ENCODE measurements at places on chromosomes 6 and 20.

GRCh38 chr6:170222498-170223471 lies 68.1 kb downstream of the DLL1 start:
- no peak for DNase-seq

- no peak for DNase-seq
These were observed 291.7 kb downstream of the SLC35F1 start for GRCh38 chr6:118198746-118199145.

- DNase-seq: peak; percentile 39
These were observed 1.5 kb downstream of the VARS2 start for GRCh38 chr6:30915591-30915946.

DNA sequence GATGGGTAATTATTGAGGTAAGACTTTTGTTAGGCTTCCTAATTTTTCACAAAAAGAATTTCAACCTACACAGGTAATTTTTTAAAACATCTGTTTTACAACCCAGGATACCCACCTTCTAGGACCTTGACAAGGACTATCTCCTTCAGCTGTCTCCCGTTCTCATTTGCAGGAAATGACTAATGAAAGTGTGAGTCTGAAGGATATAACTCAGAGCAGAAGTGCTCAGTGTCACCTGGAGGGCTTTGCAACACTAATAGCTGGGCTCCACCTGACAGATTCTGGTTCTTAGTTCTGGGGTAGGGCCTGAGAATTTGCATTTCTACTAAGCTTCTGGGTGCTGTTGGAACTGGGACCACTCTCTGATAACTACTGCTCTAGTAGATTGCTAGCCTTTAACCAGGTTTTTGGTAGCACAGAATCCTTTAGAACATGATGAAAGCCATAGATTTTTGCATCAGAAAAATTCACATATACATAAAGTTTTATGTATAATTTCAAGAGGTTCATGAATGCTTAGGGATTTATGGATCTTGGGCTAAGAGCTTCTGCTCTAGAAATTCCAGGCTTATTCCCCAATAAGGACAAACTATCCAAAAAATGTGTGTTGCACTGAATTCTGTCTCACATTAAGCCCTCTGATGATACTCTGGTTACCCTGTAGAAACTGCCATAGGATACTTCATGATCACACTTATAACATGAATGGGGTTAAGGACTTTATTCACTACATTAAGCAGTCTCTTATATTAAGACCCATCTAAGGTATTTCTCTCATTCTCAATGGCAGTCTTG lies 30.3 kb downstream of the AK9 start:
- DNase-seq: no peak

GRCh38 chr6:32327103-32327502 lies 44.6 kb downstream of the TSBP1 start:
- DNase-seq: no peak

- no peak for DNase-seq
These were observed 13.5 kb upstream of the PRDM1 start for GRCh38 chr6:106072501-106073090.

DNA sequence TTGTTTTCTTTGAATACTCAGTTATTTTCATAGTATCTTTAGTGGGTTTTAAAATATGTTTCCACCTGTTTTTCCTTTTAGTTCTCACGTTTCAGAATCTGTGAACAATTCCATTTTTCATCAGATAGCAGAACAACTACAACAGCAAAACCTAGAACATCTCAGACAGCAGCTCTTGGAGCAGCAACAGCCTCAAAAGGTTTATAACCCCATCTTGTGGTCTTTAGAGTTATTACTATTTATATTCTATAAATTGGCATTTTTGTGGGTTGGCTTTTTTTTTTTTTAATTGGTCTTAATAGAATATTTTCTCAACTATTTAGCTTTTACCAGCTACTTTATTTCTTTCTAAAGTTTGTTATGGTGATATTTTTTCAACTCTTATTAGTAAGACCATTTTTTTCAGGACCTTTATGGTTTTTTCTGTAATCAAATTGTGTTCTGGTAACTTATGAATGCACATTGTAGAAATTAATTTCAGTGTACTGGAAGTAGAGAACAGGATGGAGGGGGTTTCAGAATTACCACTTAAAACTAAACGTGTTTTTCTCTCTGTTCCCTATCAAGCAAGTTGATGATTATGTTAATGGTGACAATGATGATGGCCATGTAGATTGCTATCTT lies 72.2 kb downstream of the SCAF8 start:
- no peak for DNase-seq

DNA sequence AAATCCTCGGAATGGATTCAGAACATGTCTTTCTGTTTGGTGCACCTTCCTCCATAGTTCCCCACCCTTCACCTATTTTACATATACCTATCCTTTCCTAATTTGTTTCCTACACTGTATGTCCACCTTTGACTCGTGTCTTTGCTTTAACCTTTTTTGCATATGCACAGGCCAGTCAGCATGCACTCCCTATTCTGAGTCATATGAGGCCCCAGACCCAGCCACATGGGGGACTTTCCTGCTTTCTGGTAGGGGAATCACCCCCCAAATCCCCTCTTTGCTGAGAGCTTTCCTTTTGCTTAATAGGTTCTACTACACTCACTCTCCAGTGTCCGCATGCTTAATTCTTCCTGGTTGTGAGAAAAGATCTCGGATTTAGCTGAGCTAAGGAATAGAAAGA lies 393.8 kb upstream of the IMPG1 start:
- DNase-seq: no peak

DNA sequence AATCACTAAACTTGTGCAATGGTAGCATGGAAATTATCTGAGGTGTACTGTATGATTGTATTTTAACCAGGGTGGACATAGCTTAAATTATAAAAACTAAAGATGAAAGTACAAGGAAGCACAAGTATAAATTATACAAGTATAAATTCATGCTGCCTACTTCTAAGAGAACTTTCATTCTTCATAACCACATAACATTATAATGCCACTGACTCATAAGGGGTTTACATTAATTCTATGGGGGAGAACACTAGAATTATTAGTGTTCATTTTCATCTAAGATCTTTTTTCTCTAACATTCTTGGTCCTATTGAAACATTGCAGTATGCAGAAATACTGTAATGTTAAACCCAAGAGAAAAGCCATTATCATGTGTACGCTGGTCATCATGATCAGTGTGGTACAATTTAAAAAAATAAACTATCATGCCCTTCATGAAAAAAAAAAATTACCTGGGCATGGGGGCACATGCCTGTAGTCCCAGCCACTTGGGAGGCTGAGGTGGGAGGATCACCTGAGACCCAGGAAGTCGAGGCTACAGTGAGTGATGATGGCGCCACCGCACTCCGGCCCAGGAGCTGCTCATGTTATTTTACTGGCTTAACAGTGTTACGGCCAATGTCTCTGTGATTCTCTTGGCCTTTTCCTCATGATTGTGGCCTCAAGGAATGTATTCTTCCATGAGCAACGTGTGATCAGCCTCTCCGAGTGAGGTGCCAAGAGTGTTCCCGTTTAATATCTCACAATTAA lies 25.9 kb upstream of the AHCY start:
- no peak for DNase-seq

- no peak for DNase-seq
These were observed 6.0 kb downstream of the SDC4 start for GRCh38 chr20:45341939-45342854.

DNA sequence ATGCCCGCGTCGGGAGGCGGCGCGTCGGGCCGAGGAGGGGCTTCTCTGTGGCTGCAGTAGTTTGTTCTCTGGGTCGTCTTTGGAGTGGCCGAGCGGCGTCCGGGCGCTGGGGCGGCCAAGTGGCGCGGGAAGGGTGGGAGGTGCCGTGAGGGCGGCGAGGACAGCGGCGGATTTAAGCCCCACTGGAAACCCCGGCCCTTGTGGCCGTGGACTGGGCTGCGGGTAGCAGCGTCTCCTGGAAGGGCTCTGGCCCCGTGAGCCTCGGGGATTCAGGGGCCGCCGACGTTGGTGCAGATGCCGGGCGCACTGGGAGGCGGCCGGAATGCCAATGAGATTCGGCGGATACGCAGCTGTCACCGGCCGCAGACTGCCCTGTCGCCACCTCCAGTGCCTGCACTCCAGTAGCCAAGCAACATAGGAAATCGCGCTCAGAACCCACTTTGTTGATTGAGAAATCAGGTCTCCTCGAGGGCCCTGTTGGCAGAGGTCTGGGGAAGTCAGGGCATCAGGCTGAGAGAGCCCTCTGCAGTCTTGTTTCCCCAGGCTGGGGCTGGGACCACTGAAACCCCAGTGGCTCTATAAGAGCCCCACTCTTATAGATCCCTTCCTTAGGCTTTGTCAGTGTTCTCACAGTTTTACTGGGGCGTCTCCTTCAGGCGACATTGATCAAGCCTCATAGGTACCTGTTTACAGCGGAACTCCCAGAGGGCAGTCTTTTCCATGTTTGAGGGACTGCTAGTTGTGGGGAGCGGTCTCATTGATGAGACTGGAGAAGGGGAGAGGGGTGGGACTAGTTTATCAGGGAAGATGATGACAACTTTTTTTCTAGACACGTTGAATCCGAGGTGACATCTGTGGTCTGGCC lies 642 bp downstream of the GZF1 start:
- DNase-seq: no peak

- no peak for DNase-seq
These were observed 52.6 kb downstream of the TFAP2A start for GRCh38 chr6:10362300-10362699.

DNA sequence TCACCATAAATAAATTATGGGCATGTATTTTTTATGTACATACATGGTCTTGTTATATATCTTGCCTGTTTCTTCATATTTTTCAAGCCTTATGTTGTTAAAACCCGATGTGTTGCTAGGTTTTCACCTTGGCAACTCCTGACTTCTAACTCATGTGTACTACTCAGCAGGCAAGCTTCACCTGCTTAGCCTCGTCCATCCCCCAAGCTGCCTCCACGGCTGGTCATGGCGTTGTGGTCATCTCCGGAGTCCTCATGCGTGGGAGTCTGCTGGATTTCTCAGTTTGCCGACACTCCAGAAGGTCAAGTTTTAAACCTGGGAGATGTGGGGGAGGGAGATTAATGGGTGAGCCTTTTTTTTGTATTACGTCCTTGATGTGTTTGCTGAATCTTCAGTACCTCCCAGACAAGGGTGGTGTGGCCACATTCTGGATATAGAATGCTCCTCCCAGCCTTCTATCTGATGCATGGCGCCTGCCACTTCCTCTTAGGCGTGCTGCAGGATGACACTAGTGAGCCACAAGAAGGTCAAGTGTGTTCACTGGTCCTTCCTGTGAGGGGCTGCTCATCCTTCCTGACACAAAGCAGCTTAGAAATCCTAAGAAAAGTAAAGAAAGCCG lies 26.6 kb upstream of the EDN3 start:
- no peak for DNase-seq

DNA sequence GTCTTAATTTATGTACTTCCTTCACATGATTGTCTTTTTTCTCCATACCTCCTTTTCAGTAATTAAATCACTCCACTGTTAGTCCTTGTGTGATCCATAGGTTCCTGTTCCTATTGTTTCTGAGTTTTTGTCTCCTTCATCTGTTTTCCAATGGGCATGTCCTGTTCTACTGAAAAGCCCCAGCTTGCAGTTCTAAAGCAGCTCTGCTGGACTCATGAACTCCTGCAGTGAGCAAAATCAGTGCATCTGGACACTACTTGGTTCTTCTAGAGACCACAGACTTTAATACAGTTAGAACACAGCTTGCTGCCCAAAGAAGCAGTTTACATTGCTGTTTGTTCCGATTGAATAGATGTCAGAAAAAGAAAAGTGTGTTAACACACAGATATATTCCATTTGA lies 593.3 kb upstream of the HS3ST5 start:
- DNase-seq: no peak

DNA sequence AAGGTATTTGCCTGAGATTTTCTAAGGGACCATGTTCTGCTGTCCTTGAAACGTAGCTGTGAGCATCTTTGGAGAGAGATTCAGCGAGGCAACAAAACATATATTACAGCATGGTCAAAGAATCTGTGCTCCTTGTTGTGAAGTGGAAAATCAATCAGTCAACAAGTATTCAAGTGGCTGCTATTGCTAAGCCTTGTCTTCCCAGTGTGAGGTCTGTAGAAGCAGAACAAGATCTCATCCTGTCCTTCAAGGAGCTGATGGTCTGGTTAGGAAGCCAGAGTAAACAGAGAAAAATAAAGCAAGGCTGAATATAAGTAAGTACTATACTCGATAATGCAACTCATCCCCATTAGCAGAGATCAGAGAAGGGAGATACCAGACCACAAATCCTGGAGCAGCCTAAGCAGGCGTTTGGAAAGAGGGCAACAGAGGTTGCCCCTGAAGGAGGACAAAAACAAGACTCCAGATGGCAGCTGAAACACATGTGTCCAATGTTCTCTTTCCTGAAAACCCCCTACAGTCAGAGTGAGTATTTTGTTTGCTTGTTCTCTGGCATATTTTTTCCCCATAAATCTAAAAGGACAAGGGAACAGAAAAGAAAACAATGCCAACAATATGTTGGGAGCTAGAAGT lies 392.0 kb downstream of the SYNE1 start:
- DNase-seq: no peak

DNA sequence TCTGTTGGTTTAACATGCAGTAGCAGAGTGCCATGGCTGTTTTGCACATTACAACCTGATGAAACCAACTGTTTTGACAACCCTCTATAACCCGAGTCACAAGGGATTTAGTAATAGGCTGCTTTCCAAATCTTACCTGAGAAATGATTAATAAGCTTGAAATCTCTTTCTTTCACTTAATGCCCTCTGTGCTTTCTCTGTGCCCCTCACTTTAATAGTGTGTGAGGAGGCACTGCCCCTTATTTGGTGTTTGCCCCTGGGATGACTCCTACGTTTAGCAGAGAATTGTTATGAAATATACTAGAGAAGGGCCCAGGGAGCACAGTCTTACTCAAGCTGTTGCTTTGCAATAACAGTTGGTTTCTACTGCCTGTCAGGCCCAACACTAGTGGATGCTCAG lies 31.0 kb upstream of the PTCHD4 start:
- DNase-seq: no peak

- DNase-seq: no peak
These were observed 671 bp downstream of the CDH4 start for GRCh38 chr20:61252601-61253263.

DNA sequence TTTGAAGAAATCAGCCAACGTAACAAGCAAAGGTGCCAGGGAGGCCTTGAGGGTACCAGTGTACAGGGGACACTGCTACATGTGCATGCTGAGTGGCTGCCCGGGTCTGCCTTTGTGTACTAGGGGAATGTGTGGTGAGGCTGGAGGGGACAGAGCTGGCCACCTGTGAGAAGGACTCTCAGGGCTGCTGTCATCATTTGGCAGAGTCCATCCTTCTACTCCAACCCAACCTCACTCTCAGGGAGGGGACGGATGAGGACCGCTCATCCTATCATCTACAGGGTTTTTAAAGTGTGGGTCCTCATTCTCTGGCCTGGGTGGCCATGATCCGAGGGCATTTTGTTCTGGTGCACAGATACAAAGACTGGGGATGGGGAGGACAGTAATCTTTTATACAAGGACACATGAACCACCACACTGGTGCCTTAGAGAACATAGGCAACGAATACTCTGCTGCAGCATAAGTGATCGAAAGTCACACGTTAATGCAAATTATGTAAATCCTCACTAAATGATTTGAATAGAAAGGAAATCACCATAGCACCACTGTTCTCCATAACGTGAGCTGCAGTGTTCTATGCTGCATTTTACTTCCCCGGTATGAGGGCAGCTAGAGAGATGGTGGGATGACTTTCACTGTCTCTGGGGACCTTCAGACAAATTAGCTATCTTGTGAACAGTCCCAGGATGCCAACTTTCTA lies 181.4 kb downstream of the GMPR start:
- DNase-seq: no peak

Data from GM04504 (cell line).